ENCODE measurements at places on chromosomes 3 and 15.

DNA sequence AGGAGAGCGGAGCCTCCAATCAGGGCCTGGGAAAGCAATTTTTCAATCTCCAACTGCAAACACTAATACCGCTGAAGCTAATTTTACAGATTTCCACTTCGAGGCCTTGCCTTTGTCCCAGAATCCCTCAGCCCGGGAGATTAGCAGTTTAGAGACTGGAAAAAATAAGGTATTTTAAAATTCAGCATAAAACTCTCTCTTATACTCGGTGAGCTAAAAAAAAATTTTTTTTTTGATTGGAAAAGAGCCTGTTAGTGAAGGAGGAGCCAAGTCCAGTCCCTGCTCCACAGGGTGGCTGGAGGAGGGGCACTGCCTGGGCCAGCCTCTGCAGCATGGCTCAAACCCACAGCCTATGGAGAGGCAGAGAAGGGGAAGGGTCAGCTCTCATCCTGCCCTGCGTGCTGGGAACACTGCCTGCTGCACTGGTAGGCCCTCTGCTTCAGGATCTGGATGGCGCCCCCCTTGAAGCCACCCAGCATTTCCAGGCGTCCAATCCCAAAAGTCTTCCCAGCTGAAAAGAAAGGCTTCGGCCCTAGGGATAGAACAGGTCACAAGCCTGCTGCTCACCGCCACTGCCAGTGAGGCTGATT lies 48.9 kb downstream of the CACNA2D2 start:
- no peak for DNase-seq

DNA sequence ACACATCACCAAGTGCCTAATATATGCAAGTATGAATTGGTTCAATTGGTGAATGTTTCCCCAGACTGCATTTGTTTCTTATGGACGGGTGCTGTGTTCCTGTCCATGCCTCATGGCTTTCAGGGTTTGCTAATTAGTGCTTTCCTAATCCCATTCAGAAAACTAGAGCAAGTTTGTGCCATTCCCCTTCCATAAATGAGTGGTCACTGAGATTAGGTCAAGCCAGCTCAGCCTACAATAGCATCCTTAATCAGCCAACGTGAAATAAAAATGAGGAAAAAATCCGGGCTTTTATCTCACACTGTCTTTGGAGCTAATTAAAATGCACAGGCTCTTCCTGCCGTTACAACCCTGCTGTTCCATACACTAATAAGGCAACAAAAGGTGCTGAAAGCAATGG lies 788.8 kb downstream of the ROBO1 start:
- no peak for DNase-seq

- DNase-seq, result no peak
Observed at GRCh38 chr3:37161351-37161750, 13.0 kb downstream of the LRRFIP2 start.

GRCh38 chr3:129954514-129954913 lies 20.0 kb upstream of the TRH start:
- no peak for DNase-seq

All from stimulated activated CD8-positive, alpha-beta memory T cell treated with anti-CD3 and anti-CD28 coated beads, Interleukin-7, amount 100 ng/mL, for 1 hour (primary cell).